ENCODE measurements at places on chromosomes 16 and 17.

DNA sequence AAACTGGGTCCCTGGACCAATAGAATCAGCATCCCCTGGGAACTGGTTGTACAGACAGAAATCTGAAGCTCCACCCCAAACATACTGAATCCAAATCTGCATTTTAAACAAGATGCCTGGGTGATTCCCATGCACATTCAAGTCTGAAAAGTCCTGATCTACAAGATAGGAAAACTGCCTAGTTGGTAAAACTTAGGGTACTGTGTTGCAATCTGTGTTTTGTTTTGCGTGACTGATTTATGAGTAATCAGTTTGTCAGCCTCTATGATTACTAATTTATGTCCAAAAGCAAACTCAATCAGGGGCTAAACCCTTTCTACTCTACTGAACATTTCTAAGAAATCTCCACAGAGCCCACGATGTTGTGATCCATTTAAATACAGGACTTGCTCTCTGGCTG lies 103.8 kb downstream of the YPEL2 start:
- DNase-seq, result no peak

- peak; percentile 42 for DNase-seq
Observed at GRCh38 chr17:59521465-59522126, 43.8 kb upstream of the DHX40 start.

DNA sequence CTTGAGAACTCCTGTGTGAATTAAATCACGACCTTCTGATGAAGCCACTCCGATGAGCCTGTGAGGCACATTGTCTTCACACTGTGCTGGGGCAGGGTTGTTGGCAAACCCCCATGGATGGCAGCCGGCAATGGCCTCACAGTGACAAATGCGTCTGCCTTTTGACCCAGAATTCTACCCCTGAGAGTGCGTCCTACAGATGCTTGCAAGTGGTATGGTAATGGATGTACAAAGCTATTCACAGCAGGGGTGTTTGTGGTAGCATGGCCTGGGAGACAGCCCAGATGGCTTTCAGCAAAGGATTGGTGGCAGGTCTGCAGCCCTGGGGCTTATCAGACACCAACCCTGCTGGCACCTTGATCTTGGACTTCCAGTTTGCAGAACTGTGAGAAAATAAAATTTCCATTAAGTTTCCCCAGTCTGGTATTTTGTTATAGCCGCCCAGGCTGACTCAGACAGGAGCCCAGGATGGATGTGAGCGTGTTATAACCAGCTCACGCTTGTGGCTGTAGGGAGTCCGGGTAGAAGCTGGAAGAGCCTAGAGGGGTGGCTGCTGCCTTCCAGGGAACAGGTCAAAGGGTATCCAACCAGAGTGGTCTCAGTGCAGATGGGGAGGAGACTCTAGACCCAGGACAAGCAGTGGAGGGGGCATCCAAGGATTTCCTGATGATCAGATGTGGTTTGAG lies 10.1 kb downstream of the AFMID start:
- DNase-seq, result no peak

DNA sequence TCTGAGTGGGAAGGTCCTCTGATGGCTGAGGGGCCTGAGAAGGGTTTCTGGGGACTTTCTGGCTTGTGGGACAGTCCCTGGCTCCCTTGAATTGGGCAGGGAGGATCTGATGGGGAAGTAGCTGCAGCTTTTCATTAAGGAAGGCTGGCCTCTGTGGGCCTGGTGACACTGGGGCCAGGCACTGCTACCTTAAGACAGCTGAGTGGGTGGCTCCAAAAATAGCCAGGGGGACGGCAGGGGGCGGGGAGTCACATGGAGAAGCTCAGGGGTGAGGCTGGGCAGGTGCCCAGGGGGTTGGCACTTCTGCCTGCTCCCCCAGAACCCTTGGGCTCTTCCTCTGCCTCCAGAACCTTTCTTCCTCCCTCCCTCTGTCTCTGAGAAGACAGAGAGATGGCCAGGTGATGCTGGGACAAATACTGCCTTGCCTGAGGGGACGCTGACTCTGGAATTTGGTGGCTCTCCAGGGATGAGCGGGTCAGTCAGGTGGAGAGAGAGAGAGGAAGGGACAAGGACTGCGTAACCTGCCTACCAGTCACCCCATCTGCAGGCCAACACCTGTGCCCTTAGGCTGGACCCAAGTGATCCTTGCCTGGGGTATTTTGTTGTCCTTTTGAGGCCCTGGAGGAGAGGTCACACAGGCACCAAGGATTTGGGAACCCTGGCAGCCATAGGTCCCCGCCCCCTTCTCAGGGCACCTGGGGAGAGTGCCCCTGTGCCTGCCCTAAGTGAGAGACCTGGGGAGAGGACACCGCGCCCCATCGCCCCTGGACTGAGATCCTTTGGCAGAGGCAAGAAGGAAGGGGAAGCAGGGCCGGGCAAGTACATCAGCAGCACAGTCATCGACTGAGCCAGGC lies 1.7 kb upstream of the SGCA start:
- DNase-seq, result no peak

- no peak for DNase-seq
Observed at GRCh38 chr17:30961209-30962188, 9.3 kb upstream of the RNF135 start.

- no peak for DNase-seq
Observed at GRCh38 chr17:75181110-75181509, 1.6 kb downstream of the SUMO2 start.

DNA sequence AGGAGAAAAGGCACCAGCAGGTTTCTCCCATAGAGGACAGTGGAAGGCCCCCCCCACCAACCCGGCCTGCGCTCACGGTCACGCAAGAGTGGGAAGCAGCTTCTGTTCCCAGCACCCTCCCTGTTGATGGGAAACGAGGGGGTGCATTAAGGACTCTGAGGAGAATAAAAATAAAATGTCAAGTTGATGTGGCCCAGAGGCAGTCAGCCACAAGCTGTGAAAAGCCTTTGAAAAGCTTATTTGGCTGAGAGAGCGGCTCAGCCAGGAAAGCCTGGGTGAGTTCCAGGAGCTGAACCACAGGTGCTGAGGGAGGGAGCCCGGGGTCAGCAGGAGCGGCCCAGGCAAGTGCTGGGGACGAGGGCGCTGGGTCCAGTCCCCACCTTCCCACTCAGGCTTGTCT lies 26.9 kb upstream of the SPATA32 start:
- no peak for DNase-seq

DNA sequence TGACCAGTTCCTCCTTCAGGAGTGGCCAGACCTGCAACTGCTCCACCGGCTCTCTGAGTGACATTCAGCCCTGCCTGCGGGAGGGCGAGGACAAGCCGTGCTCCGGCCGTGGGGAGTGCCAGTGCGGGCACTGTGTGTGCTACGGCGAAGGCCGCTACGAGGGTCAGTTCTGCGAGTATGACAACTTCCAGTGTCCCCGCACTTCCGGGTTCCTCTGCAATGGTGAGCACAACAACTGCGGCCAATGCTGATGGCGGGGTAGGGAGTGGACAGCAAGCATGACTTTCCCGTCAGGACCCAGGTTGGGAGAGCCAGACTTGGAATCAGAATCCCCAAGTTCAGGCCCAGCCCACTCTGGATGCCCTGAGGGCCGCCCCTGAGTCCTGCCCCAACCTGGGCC lies 12.2 kb downstream of the ITGB4 start:
- DNase-seq, result no peak

DNA sequence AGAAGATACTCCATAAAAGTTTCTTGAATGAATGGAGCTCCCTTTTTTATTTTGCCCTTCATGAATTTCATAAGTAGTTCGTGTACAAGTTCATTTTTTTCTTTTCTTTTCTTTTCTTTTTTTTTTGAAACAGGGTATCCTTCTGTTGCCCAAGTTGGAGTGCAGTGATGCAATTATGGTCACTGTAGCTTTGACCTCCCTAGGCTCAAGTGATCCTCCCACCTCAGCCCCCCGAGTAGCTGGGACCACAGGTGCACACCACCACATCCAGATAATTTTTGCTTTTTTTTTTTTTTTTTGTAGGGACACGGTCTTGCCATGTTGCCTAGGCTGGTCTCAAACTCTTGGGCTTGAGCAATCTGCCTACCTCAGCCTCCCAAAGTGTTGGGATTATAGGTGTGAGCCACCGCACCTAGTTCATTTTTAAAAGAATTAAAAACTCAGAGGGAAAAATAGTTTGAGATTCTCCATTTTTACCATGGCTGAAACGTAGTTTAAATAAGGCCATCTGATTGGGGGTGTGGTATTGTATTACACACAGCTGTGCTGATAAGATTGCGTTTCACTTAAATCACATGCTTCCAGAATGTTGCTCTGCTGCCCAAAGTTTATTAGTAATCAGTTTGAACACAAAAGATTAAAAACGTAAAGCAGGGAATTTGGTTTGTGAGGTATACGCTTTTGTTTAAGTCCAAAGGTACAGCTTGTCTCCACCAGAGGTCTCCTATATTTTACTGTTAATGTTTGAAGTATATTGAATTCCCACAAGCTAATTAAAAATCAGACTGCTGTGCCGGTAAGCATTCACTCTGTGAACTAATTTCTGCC lies 154.1 kb downstream of the SOCS1 start:
- no peak for DNase-seq

DNA sequence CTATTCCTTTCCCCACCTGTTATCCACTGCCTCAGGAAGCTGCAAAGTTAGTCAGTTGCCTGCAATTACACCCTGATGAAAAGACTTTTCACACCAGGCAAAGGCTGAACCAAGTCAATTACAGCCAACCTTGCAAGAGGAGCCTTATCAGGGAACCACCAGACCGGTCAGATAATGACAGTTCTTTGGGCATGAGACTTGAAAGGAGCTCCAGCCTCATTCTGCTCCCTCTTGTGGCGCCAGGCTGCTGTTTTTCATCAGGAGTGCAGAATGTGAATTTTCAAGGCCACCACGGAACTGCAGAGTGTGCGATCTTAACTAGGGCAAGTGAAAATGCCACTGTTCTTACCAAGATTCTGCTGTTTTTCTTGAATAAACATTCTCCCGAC lies 22.5 kb downstream of the DNAI2 start:
- peak; percentile 43 for DNase-seq

DNA sequence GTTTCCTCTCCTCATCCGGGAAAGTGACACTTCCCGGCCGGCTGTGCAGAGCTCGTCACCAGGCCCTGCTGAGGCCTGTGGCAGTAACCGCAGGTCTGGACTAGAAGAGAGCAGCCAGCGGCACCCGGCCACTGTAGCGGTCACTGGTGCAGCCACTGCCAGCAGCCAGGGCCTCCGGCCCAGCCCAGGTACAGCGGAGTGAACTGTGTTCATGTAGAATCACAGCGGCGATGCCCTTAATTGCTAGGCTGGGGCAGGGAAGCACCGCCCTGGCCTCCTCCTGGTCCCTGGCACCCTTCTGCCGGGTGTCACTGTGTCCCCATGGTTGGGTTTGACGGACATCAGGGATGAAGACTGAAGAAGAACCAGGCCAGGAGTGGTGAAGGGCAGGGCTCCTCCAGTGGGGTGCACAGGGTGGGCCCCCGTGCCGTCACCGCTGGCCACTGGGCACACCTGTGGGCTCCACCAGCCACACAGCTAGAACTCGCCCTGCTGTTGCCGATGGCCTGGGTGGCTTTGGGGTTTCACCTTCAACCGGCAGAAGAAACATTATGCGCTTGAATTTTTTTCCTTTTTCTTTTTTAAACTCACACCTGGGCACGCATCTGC lies 165.2 kb upstream of the CHMP6 start:
- DNase-seq, result no peak

DNA sequence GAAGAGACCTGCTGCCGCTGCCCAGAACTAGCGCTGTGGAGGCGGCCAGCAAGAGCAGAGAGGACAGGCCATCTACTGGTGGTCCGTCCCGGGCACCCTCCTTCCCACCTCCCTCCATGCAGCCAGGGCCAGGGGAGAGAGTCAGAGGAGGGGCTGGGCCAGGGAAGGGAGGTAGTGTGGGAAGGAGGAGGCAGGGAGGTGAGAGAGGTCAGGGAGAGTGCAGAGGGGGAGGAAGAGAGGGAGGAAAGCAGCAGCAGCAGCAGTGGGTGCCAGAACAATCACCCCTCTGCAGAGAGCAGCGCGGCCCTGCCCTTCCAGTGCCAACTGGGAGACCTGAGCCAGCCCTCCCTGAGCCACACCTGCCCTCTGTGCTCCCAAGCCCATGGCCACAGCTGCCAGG lies 6.6 kb downstream of the C16orf95 start:
- no peak for DNase-seq

DNA sequence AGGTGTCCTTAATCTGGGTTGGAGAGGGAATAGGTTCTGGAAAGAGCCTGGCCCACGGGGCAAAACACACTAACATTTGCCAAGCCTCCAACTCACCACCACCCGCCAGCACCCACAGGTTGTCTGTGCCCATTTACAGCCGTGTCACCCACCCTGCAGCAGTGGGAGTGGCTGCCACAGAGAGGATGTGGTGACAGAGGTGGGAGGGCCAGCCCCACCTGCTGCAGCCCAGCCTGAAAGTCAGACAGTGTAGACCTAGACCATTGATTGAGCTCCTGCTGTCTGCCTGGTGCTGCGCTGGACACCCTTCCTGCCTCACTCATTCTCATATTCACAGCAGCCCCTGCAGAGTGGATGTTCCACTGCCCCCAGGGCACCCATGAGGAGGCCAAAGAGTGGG lies 44.7 kb downstream of the IL21R start:
- DNase-seq, result no peak

- DNase-seq, result no peak
Observed at GRCh38 chr17:7982173-7982572, 20.2 kb upstream of the GUCY2D start.

- no peak for DNase-seq
Observed at GRCh38 chr16:87384162-87384874, 742 bp upstream of the FBXO31 start.

DNA sequence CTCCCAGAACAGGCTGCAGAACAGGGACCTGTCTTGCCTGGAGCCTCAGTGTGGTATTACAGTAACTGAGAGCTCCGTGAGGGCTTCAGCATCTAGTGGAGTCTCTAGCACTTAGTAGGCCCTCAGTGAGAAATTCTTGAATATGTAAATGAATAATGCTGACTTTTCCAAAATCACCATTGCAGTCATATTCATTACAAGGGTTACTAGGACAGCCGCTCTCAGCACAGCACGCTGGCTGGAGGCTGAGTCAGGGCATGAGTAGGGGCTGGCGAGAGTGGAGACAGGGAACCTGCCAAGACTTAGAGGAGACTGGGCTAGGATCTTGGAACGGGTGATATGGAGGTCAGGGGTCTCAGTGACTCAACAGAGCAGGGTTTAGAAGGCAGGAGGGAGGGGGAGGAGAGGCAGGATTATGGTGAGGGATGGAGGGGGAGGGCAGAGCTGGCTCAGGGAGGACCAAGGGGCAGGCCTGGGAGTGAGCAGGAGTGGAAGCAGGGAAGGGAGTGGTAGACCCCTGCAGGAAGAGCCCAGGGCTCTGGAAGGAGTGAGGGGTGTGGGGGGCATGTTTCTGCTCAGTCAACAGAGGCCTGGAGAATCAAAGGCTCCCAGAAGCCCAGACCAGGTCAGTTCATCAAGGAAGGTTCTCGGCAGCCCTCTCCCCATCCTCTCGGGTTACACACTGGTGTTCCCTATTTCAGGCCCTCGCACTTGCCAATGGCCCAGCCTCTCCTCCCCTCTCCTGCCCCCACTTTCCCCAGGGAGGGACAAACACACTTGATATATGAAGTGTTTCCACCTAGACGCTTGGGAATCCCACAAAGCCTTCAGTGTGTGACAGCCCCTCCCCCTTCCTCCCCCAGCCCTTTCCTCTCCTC lies 42.3 kb downstream of the FZD2 start:
- peak; percentile 66 for DNase-seq
